AG04450 (cell line): ENCODE measurements at places on chromosomes 3 and 15.

DNA sequence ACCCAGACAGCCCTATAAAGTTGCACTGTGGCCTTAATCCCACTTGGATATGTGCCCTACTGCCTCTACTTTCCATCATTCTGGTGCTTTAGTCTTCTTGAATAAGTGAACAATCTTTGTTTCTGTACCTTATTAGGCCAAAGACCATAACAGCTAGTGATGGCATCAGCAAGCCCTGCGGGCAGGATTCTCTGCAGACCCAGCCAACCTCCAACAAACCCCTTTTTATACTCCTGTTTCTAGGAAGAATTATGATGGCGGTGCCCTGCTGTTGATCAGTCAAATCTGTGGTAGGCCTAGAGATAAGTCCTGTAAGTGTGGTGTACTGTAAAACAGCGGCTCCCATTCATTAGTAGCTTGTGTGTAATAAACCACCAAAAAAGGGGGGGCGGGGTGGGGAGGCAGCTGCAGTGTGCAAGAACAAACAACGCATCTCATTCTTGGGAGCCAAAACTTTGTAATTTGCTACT lies 40.5 kb downstream of the SOX2 start:
- DNase-seq: no peak

GRCh38 chr3:193895409-193895808 lies 240.5 kb upstream of the HES1 start:
- no peak for DNase-seq

- DNase-seq: no peak
These were observed 6.6 kb upstream of the RAF1 start for GRCh38 chr3:12670365-12671119.

GRCh38 chr3:17832016-17832415 lies 89.6 kb upstream of the TBC1D5 start:
- DNase-seq: no peak

DNA sequence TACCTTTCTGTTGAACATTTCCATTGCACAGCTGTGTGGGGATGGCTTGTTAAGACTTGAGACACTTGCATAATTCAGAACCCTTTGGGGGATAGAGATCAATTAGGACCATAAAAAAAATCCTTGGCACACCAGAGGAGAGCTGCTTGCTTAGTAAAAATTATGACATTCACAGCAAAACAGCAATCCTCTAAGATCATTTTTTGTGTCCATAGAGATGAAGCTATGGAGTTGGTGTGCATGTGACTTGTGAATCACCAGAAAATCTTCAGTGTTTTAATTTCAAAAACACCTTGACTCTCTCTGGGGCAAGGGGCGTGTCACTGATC lies 7.7 kb downstream of the COL8A1 start:
- DNase-seq: no peak

- DNase-seq: no peak
These were observed 463.3 kb downstream of the LPP start for GRCh38 chr3:188617270-188617669.

DNA sequence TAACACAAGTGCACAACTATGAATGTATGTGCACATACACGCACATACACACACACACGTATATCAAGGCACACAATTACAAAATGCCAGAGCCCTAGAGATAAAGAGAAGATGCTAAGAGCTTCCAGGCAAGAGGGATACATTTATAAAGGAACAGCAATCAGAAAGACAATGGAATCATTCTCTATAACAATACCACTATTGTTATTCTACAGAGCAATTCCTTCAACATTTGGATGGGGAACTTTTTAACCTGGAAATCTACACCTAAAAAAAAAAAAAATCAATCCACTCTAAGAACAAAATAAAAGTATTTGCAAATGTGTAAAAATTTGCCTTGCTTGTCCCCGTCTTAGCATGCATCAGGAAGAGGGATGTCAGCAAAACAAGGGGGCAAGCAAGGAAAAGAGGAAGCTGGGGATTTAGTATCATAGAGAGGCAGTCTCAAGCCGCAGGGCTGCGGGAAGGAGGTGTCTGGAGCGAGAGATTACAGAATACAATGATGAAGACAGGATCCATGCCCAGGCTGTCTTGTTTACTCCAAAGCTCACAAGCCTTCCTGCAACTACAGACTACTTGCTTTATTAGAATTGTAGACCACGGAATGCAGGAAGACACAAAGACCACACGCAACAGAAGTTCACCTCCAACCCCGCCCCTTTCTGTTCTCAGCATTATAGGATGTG lies 220.2 kb downstream of the NTRK3 start:
- no peak for DNase-seq
